ENCODE measurements at places on chromosomes 12 and 14.

DNA sequence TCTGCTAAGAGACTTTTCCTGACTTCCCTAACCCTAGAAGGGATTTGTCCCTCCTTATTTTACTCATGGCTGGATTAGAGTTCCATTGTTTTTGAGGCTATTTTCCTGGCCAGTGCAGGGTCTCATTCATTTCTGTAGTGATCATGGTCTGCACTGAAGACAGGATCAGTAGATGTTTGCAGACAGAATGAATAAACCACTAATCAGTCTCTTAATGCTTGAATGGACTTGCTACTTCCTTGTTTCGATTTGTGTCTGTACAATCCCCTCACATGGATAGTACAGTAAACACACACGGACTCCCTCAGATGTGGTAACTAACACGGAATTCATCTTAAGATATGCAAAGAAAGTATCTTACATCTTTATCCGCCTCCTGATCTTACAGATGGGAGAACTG, 102.6 kb upstream of the PRB2 start:
- DNase-seq = no peak

DNA sequence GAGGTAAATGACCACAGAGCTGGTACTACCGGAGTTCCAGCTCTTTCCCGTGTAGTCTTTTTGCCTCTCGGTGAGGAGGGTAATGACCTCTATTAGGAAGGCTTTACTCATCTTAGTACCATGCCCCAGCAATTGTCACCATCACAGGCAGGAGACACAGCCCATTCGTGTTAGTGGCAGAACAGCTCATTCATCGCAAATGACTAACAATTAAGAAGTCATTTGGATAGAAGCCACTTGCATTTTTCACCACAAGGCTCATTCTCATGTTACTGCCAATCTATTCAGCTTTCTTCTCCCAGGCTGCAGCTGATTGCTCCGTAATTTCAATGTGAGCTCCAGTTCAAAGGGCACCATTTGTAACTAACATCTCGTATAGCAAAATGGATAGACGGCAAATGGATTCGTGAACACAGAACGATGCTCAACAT, 718.8 kb upstream of the TMEM132C start:
- DNase-seq = peak; percentile 82

- DNase-seq = peak; percentile 42
Measured at GRCh38 chr12:53219292-53219955, 12.4 kb upstream of the ITGB7 start.

GRCh38 chr12:53193985-53194716, 12.9 kb downstream of the ITGB7 start:
- DNase-seq = no peak

DNA sequence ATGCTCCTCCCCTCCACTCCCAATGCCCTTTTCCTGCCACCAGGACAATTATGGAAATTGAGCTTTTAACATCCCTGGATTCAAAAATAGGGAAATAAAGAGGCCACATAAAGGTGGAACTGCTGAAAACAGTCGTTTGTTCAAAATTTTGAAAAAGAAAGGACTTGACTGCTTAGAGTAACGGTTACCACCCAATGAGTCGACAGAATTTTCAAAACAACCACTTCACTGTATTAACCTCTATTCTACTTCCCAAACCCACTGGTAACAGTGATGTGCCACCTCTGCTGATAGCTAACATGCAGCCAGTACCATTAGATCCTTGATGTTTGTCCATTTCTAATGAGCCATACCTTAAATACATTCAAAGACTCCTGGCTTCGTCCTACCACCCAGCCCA, 4.9 kb downstream of the ST8SIA1 start:
- DNase-seq = no peak

GRCh38 chr14:72444701-72445100, 449.2 kb downstream of the DPF3 start:
- peak; percentile 7 for DNase-seq

DNA sequence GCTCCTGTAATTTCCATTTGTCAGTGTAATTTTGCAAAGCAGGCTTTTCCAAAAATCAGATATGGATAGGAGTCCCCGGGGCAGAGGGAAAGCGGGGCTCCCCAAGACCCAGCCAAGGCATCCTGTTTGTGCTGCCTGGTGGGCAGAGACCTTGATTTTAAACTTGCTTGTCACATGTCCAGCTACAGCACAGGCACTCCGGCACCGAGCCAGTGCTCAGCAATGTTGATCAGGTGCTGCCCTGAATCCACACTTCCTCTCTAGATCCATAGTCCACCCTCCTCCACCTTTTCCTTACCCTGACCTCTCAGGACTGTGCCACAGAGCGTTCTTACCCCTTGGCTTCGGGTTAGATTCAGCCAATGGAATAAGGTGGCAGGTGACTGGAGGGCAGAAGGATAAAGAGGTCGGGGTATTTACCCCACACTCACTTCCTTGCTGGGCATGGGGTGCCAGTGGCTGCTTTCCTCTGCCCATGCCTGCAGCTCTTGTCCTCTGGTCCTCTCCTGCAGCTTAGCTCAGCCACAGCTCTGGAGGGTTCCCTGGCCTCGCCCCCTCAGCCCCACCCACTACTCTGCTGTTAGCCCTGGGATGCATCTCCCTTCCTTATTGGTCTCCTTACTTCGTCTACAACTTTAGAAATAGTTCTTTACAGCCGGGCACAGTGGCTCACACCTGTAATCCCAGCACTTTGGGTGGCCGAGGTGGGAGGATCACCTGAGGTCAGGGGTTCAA, 80.1 kb downstream of the IRF2BPL start:
- DNase-seq = no peak

- DNase-seq = peak; percentile 72
Measured at GRCh38 chr12:52440821-52441319, 6.7 kb upstream of the KRT75 start.

- DNase-seq = peak; percentile 54
Measured at GRCh38 chr12:4934407-4935035, 24.8 kb downstream of the KCNA1 start.

DNA sequence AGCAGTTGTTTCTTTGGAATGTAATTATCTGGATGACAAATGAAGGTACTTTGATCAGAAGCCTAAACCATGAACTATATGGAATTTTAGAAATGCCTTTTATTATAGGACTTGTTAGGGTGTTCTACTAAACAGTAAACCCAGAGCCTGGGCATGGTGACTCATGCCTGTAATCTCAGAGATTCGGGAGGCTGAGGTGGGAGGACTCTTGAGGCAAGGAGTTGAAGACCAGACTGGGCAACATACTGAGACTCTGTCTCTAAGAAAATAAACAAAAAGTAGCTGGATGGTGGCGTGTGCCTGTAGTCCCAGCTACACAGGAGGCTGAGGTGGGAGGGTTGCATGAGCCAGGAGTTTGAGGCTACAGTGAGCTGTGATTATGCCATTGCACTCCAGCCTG, 23.9 kb downstream of the PALS1 start:
- peak; percentile 57 for DNase-seq

- peak; percentile 86 for DNase-seq
Measured at GRCh38 chr14:22898302-22899090, 15.5 kb downstream of the REM2 start.

DNA sequence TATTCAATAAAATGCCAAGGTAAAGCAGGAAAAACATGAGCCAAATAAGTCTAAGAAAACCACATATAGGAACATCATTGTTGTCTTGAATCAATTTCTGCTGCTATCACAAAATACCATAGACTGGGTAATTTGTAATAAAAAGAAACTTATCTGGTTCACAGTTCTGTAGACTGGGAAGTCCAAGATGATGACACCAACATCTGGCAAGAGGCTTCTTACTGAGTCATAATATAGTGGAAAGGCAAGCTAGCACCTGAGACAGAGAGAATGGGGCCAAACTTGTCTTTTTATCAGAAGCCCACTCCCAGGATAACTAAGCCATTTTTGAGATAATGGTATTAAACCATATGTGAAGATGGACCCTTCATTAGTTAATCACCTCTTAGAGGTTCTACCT, 975.9 kb downstream of the FLRT2 start:
- DNase-seq = peak; percentile 14

DNA sequence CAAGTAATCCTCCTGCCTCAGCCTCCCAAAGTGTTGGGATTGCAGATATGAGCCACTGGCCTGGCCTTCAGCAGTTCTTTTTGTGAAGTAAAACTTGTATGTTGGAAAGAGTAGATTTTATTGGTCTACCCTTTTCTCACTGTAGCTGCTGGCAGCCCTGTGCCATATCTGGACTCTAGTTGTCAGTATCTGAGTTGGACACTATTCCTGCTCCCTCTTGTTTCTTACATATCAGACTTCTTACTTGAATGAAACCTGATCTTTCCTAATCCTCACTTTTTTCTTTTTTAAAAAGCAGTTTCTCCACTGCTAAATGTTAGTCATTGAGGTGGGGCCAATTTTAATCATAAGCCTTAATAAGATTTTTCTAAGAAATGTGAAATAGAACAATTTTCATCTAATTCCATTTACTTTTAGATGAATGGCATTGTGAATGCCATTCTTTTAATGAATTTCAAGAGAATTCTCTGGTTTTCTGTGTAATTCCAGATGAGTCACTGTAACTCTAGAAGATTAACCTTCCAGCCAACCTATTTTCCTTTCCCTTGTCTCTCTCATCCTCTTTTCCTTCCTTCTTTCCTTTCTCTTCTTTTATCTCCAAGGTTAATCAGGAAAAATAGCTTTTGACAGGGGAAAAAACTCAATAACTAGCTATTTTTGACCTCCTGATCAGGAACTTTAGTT, 88.7 kb downstream of the APAF1 start:
- no peak for DNase-seq

Data from fibroblast of upper back skin (primary cell).